Fibroblast of lung (primary cell): ENCODE measurements at places on chromosomes 3 and 15. TPM values are rescaled to one million over a fixed set of nuclear protein-coding genes. Genes with fewer than 3 reads are reported as not detected.

The APOD gene
- total RNA-seq = 2.1 and 3.6 TPM in 2 replicates

The FEZF2 gene
- total RNA-seq = not detected in 2 replicates

The ARNT2 gene
- total RNA-seq = 9.8 and 15.5 TPM in 2 replicates

The RASGRF1 gene
- not detected in 2 replicates for total RNA-seq

DNA sequence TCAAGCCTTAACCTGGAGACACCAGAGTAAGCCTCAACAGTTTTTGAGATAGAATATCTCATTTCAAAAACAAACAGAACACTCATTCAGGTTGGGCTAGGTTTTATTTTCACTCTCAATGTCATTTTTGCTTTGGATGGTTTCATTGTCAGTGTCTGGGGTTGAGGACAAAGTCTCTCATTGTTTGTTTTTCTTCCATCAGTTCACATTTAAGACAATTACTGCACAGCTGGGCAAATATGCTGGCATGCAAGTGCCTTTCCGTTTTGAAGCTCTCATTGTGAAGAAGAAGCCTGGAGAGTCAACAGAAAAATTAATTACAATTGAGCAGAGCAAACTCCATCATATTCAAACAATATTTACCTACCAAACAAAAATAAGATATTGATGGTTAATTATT is 1050.0 kb downstream of the TBL1XR1 start:
- no peak for DNase-seq

DNA sequence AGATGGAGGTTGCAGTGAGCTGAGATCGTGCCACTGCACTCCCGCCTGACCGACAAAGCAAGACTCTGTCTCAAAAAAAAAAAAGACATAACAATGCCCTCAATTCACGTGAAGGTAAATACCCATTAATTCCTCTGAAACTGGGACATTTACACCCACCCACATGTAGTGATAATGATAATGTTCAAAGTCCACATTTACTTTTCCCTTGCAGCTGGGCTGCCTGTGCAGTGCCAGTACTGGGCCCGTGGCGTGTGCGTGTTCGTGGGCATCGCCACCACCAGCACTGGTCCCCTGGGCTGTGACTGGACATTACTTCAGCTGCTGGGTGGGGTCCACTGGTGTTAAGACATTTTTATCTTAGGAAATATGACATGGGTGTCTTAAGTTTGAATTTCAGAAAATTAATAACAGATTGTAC is 123.6 kb downstream of the SLC25A26 start:
- no peak for DNase-seq

- DNase-seq = no peak
These were observed 45.5 kb downstream of the NEK11 start for GRCh38 chr3:131072099-131072559.

DNA sequence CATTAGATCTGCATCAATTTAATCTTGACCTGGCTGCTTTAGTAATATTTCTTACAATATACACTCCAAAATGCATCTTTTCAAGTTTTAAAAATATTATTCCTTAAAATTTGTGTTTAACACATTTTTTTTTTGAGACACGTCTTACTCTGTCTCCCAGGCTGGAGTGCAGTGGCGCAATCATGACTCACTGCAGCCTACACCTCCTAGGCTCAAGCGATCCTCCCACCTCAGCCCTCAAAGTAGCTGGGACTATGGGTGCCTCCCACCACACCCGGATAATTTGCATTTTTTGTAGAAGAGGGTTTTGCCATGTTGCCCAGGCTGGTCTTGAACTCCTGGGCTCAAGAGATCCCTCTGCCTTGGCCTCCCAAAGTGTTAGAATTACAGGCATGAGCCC is 73.6 kb downstream of the ETV5 start:
- DNase-seq = peak; percentile 49

DNA sequence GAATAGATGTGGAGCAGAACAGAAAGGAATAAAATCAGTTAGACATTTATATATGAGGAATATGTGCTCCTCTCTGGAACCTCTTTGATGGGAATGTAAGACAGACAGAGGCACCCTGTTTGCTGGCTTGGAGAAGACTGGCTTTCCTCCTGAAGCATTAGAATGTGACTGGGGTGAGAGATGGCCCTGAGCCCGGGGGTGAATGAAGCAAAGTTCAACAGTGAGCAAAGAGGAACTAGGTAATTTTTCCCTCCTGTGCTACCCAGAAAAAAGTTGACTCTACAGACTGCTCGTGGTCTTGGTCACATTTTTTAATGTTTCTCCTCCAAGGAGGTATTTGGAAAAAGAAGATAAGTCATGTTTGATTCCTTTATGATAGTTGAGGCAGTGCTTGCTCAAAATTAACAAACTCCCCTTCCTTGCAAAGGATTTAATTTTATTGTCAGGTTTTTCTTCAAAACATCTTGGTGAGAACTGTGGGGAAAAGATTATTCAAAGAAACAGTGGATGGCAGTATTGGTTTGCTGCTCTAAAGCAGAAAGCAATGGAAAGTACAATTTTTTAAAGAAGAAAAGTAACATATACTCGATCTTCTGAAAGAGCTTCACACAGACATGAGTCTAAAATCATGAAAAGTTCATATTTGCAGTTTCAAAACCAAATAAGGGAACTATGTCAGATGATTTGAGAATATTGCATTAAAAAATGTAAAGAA is 370.4 kb upstream of the CDIN1 start:
- DNase-seq = peak; percentile 47

- peak; percentile 81 for DNase-seq
These were observed 24.9 kb downstream of the VPS13C start for GRCh38 chr15:62035256-62035924.
